ENCODE measurements at places on chromosomes 12 and 14.

DNA sequence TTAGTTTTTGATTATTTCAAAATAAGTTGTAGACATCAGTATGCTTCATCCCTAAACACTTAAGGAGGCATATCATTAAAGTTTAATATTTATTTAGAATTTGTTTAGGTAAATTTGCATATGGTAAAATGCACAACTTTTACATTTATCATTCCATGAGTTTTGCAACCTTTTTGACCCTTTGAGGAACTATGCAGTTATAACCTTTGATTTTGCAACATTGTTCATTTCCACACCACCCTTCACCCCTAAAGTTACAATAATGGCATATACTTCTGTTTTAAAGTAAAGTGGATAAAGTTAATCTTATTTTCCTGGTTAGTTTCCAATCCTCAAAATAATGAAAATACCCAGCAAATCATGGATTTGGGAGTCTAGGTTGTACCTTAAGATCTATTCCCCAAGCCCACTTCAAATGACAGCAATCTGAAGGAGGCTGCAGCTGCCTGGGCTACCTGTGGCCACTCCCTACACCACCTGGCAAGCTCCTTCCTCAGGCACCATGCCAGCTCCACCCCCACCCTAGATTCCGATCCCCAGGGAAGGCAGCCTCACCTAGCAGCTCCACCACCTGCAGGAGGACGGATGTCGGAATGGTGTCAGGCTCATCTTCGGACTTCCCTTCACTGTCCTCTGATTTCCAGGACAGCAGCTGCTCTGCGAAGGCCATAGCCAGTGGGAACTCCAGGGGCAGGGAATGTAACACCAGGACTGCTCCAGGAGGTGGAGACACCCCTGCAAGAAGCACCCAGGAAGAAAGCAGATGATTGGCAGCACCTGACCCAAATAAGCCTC is 65.1 kb downstream of the TRAFD1 start:
- DNase-seq: no peak

DNA sequence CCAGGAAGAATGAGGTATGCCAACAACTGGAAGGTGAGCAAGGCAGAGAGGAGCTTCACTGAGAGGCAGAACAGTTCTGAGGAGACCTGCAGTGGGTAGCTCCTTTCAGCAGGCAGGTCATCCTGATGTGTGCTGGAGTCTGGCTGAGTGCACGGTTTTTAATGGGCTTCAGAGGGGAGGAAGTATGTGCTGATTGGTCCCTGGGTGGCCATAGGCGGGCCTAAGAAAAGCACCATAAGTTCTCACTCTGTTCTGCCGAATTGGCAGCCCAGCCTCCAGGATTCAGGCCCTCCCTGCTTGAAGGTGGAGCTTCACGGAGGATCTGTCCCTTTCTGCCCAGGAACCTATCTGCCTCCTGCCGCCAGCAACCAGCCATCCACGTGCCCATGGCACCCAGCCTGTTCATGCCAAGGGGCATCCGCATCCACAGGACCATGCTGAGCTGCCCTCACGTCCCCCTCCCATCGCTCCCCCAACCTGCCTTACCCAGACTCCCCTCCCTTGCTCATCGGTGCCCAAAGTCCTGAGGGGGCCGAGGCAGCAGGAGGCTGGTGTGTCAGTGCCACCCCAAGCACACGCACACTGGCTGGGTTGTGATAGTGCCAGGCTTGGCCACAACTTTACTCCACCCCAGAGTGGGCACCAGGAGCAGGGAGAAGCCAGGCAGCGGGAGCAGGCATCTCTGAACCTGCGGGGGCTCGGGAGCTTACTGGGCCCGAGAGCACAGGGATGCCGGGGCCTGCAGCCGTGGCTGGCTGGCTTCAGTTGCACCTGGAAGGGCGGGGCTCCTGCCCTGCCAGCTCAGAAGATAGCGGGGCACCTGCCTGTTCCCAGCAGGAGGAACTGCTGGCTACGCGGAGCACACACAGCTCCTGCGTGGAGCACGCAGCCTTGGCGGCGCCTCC is 608.4 kb upstream of the FOXG1 start:
- DNase-seq: no peak

DNA sequence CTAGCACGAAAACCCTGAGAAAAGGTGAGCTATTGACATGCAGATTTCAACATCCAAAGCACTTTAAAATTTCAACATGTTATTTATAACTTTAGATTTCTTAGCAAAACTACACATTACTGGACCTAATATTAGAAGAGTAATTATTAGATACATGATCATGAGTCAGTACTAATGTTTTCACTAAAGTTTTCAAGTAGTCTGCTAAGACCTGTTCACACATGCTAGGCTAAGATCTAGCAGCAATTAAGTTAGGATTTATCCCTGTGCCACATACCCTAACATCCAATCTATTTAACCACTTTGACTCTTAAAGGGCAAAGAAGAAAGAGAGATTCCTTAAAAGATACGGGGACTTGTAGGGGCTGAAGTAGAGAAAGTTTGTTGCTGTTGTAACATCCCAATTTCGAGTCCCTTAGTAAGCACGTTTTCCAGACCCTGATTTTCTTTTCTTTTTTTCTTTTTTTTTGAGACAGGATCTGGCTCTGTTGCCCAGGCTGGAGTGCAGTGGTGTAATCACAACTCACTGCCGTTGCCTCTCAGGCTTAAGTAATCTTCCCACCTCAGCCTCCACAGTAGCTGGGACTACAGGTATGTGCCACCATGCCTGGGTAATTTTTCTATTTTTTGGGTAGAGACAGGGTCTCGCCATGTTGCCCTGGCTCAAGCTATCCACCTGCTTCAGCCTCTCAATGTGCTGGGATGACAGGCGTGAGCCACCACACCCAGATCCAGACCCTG is 102.5 kb upstream of the ATF7IP start:
- no peak for DNase-seq

DNA sequence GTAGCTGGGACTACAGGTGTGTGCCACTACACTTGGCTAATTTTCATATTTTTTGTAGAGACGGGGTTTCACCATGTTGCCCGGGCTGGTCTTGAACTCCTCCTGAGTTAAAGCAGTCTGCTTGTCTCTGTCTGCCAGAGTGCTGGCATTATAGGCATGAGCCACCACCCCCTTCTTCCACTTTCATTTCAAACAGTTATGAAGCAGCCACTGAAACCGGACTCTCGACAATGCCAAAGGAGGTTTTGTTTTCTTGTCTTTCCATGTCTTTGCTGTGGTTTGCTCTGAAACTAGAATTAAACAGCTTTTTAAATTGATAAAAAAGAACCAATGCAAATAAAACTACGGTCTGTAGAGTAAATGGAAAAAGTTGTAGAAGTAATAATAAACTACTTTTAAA is 30.4 kb downstream of the RAP1B start:
- DNase-seq: peak; percentile 20

DNA sequence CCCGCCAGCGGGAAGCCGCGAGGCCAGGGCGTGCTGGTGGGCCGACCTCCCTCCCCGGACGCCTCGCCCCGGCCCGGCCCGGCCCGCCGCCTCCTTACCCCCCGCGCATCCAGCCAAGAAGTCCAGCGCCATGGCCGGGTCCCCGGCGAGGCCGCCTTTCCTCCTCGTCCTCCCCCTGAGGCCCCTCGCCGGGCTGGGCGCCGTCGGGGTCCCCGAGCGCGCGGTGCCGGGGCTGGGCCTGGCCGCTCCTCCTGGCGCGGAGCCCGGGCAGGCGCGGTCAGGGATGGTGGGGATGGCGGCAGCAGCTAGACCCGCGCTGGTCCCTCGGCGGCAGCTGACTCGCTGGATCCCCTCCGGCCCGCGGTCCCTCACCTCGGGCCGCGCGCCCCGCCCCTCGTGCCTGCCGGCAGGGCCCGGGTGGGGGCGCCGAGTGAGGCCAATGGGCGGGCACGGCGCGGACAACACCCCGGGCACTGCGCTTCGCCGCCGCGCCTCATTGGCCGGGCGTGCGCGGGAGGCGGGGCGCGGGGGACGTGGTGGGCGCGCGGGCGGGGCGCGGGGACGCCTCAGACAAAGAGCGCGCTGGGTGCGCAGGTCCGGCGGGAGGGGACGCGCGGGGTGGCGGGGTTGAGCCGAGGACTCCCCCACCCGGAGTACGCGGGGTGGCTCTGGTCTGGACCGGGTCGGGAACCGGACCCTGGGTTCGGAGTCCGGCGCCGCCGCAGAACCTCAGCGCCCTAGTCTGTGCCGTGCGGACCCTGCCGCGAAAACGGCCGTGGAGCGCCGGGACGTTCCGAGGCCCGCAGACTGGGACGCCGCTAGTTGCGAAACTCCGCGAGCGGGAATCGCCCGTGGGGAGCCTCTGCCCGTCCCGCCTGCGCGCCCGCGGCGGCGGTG is at the start of gene SLC25A29:
Gene SLC25A29 (minus strand): TSS at position 344 of the 897 bp plus-strand sequence. CDS start 212 bp downstream, at position 132.
- peak; percentile 94 for DNase-seq

DNA sequence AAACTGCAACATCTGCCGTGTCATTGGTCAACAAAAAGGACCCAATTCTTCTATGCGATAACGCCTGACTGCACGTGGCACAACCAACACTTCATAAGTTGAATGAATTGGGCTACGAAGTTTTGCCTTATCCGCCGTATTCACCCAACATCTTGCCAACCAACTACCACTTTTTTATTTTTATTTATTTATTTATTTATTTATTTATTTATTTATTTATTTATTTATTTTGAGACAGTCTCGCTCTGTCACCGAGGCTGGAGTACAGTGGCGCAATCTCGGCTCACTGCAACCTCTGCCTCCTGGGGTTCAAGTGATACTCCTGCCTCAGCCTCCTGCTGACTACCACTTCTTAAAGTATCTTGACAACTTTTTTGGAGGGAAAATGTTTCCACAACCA is 127.4 kb downstream of the RASSF9 start:
- no peak for DNase-seq

DNA sequence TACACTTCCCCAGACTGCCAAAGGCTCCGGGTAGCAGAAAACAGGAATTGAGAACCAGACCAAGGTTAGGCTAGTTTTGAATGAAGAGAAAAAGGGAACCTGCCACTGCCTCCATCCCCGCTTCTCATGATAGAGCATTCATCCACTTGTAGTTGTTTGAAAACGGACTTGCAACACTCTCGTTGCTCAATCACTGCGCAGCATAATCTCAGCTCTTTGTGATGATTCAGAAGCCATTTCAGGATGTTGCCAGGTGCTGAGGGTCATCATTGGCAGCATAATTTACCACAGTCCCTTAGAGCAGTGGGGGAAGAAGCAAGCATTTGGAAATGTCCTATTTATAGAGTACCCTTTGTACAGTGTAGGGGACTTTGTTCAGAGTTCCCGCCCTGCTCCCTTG is 25.6 kb downstream of the KCNK13 start:
- no peak for DNase-seq

DNA sequence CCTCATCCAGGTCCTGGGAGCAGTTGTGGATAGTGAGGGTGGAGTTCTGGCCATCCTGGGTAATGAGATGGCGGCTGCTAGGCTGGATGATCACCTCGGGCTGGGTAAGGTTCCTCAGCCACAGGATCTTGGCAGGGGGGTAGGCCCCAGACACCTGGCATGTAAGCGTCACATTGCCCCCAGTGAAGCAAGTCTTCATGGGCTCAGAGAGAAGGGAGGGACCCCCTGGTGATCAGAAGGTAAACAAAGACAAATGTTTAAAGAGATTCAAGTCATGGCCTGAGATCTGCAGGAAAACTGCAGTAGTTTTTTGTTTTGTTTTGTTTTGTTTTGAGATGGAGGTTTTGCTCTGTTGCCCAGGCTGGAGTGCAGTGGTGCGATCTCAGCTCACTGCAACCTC is 12.8 kb upstream of the WSB2 start:
- DNase-seq: no peak

GRCh38 chr14:34883954-34884353 is 8.8 kb upstream of the BAZ1A start:
- no peak for DNase-seq

DNA sequence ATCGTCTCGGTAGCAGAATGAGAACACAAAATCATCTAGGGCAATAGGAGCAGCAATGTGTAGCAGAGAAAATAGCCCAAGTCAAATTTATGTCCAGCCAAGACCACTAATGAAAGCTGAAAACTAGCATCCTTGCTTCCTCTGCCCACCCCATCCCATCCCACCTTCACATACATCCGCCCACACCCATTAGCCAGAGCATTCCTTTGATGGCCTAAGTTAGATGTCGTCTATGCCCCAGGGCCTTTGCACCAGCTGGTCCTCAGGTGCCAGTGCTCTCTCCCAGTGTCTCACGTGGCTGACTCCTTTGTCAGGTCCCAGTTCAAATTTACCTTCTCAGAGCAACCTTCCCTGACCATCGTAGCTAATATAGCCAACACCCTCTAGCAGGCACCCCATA is 17.8 kb upstream of the PPP2R5C start:
- no peak for DNase-seq

GRCh38 chr12:65827342-65827741 is 3.1 kb downstream of the HMGA2 start:
- no peak for DNase-seq

- no peak for DNase-seq
Measured at GRCh38 chr12:54287261-54288157, 7.0 kb downstream of the HNRNPA1 start.

GRCh38 chr12:32155041-32155440 is 48.4 kb downstream of the BICD1 start:
- DNase-seq: no peak

GRCh38 chr12:26746121-26746714 is 86.8 kb downstream of the ITPR2 start:
- DNase-seq: no peak

DNA sequence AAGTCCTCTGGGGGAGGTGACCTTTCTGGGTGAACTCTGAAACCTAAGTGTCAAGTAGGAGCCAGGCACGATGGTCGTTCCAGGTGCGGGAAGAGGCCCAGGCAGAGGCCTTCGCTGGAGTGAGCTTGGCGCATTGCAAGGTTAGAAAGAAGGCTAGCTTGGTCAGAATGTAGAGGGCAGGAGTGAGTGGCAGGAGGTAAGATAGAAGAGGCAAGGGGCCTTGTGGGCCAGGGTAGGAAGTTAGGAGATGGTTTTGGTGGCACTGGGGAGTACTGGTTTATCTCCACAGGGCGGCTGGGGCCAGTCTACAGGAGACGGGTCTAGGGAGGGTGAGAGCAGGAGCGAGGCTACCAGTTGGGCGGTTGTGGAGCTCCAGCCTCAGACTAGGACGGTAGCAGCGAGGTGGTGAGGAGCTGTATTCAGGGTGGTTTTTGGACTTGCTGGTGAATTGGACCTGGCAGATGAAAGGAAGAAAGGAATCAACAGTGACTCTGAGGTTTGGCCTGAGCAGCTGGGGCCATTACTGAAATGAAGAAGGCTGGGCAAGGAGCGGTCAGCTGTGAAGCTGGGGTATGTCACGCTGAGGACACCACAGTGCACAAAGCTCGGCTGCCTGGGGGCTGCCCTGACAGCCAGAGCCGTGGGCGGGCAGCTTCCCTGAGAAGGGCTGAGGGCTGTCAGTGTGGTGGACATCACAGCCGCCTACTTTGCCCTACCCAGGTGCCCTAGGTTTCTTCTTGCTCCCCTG is 9.0 kb downstream of the MLXIP start:
- DNase-seq: no peak

All from GM18507 (cell line).